KG1 (cell line): ENCODE measurements at places on chromosomes 5 and 9.

GRCh38 chr9:77647267-77648233 lies 572 bp downstream of the GNA14 start:
- DNase-seq: no peak

DNA sequence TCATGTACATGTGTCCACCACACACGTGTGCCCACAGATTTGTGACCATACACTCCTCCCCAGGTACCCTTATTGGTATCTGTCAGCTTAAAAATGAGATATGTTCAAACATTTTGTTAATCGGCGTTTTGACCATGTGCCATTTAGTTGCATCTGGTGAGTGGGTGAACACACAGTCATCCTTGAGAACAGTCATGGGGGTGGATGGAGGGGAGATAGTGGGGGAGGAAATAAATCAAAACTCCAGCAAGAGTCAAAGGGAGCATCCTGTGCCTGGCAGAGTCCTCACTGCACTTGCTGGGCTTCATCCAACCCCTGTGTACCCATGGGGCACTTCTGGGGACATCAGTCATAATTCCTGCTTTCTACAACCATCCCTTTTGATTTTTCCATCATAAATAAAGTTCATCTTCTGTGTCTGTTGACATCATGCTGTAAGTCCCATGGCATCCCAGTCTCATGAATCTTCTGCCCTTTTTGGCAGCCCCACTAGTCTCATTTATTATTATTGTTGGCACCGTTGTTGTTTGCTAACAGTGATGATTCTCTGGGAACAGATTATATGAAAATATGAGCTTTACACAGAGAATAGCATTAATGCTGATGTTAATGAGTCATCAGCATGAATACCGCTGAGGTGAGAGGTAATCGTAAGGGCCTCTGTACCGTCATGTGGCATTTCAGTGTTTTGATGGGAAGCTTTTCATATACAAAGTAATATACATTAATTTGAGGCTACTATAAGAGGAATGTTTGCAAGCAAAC lies 24.4 kb upstream of the CLK4 start:
- DNase-seq: no peak

DNA sequence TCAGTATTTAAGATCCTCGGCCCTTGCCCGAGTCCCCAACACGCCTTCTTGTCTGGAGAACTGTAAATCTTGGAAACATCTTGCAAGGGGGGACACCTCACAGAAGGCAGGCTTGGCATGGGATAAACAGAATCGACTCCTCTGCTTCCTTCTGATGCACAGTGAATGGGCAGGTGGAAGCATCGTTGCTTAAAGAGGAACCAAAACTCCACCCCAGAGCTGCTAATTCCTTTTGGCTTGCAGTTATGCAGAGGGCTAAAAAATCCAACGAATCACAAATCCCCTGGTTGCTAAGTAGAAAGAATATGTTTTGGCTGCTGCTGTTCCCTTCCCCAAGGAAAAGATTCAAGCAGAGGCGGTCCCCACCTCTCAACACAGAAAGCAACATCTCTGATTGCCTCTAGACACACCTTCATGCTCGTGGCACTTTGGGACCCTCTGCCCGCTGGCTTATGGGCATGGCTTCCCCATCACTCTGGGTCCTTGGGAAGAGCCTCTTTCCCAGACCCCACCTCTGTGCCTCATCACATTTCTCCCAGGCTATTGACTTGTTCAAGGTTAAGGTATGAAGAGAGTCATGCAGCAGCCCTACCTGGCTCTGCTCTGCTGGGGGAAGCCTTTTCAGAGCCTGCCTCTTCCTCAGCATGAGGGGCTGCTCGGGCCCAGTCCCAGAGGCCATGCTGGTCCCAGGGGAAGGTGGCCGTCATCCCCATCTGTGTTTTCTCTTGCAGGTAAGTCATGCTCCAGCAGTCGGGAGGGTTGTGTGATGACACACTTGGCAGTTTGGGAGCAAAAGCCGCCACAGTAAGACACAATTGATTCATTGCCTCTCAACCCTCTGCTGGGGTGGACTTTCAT lies 137.1 kb downstream of the KCNIP1 start:
- DNase-seq: no peak

GRCh38 chr9:134221273-134222017 lies 57.1 kb upstream of the RNU6ATAC start:
- DNase-seq: no peak

GRCh38 chr5:69074664-69075521 lies 18.9 kb upstream of the SLC30A5 start:
- DNase-seq: no peak

GRCh38 chr9:121505903-121506735 lies 6.5 kb upstream of the GGTA1 start:
- DNase-seq: no peak

DNA sequence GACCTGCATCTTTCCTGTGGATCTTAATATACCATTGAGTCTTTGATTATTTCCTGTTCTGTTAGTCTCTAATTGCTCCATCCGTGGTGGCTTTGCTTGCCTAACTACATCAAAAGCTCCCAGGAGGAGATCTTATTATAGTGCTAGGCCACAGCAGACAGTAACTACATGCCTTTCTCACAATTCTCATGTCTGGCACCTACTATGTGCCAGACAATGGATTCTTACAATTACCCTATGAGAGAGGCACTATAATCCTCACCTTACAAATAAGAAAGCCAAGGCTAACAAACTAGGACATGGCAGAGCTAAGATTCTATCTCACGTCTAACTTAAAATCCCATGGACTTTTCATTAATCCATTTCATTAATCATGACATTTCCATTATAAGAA lies 70.3 kb upstream of the TARS1 start:
- DNase-seq: no peak

GRCh38 chr5:2282034-2282690 lies 399.4 kb upstream of the IRX4 start:
- DNase-seq: no peak

- no peak for DNase-seq
These were observed 2015.4 kb upstream of the WWC1 start for GRCh38 chr5:166276006-166276405.

- DNase-seq: no peak
These were observed 502.6 kb upstream of the COX7C start for GRCh38 chr5:86115164-86115563.

DNA sequence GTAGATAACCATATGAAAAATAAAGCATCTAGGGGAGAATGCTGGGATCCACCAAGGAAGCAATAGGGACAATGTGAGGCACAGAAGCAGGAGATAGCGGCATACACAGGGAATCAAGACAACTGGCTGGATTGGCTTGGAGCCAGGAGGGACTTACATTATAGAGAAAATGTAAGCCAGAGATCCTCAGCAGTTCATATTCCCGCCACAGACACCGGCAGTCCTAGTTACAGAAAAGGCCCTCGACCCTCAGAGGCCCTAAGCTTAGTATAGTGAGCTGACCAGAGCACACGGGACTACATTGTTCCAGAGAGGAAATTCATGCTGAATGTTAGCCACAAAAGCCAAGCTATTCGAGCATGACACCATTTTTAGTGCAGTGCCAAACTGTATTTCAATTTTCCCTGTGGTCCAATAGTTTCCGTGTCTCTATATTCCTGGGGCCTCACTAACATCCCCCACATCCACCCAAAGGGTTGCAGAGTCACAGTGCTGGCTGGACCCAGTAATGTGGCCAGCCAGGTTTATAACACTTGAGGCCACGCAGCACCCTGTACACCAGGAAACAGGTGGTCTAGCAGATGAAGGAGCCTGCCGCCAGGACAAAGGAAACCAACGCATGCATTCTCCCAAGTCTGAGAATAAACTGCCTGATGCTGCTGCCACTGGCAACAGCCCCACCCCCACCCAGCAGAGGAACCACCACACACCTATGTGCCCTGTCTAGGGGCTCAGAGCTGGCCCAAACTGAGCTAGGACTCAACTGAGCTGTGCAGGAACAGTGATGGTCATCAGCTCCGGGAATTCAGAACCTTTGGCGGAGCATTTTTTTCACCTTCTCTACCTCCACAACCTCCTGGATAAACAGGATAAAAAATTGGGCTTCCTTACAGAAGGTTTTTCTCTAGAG lies 693.2 kb upstream of the CHD1 start:
- no peak for DNase-seq

GRCh38 chr5:126961128-126961527 lies 69.2 kb downstream of the MARCHF3 start:
- no peak for DNase-seq

- DNase-seq: no peak
These were observed 114.0 kb downstream of the DNAH5 start for GRCh38 chr5:13830536-13830935.

DNA sequence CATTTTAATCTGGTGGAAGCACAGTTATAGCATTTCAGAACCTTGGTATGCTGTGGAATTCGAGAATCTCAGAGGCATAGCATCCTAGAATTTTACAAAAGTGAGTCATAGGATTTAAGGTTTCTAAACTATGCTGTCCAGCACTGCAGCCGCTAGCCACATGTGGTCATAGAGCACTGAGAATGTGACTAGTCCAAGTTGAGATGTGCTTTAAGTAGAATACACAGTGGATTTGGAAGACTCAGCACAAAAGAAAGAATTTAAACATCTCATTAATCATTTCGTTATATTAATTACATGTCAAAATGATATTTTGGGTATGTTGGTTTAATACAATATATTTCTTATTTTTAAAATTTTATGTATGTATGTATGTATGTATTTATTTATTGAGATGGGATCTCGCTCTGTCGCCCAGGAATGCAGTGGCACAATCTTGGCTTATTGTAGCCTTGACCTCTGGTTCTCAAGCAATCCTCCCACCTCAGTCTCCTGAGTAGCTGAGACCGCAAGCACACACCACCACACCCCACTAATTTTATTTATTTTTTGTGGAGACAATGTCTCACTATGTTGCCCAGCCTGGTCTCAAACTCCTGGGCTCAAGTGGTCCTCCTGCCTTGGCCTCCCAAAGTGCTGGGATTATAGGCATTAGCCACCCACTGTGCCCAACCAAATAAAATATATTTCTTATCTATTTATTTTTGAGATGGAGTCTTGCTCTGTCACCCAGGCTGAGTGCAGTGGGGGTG lies 20.4 kb upstream of the RPS14 start:
- DNase-seq: no peak

GRCh38 chr5:37658440-37658839 lies 181.4 kb downstream of the GDNF start:
- DNase-seq: no peak

DNA sequence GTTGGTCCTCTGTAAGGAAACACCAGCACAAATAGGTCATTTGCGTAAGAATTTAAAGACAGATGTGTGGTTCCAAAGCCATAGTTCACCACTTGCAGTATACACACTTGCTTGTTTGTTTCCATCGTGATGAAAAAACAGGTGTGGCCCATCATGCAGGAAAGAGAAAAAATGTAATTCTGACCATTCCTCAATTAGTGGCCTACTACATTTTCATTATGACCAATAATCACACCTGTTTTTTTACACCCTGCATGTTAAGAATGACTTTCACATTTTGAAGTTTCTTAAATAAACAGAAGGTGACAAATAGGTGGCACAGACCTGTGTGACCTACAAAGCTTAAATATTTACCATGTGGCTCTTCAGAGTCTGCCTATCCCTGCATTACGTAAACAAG lies 2.2 kb upstream of the ICE1 start:
- DNase-seq: no peak

DNA sequence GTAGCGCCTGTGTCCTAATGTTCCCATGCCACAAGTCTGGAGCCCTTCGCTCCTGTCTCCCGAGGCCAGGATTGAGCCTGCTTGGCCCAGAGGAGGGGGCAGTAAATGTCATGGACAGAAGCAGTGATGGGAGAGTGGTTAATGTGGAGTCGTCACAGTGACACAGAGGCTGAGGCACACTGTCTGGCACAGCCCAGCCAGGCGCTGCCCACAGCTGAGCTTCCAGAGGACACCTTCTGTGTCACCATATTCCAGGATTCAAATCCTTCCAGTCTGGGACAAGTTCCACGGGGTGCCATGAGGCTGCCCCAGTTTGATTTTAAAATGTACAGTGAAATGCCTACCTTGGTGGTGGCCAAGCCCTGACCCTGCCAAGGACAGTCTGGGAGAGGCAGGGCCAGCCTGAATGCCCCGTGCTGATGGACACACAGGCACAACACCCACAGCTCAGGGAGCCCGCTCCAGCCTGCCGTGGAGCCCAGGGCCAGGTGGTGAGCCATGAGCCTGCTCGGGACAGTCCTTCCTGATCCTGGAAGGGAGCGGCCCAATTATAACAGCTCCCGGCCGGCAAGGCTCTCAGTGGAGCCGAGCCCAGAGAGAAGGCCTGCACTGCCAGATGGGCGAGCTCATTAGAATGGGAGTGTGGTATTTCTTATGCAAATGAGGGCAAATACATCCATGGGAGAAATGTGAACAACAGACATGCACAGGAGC lies 99.1 kb upstream of the RUFY1 start:
- DNase-seq: no peak

DNA sequence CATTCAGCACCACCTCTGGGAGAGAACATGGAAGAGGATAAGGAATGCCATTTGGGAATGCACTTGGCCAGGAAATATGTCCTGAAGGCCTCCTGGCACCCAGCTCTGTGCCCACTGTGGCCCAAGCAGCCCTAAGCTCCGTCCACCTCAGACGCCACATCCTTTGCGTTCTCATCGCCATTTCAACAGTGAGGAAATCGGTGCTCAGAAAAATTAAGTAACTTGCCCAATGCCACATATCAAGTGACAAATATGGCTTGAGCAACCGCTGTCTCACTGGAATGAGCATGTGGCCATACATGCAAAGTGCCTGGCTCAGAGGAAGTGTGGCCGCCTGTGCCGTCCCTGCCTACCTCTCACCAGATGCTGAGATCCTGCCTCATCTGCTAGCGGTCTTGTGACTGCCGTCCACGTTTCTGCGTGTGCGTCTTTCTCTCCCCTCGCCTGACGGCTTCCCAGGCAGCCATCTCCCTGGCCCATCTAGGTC lies 984 bp upstream of the DOK3 start:
- no peak for DNase-seq

- DNase-seq: no peak
These were observed 12.7 kb downstream of the PTPDC1 start for GRCh38 chr9:94096819-94097577.

DNA sequence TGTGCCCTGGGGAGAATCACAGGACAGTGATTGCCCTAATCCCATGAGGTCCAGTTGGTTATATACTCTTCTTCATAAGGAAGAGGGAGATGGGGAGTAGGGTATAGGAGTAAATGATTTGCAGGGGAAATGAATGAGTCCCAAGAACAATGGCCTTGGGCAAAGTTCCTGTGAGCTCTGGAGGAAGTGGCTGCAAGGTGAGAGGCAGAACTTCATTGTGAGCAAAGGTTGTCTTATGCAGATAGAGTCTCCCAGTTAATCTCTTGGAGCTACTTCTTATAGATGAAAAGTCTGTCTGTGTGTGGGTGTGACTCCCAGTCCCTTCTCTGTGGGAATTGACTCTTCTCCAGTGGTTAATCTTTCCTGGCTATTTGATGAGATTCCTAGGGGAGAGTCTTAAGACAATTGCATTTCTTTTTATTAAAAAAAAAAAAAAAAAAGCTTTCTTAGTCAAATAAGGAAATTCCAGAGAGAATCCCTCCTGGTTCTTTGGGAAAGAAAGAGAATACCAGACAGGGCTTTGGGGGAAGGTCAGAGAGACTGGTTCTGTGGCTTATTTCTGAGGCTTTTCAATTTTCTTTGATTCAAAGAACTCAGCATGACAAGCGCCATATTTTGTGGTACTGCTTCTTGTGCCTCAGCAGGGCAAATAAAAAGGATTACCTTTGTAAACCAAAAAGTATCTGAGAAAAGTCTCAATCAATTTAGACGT lies 33.6 kb upstream of the MEGF10 start:
- no peak for DNase-seq
